Mesothelial cell of epicardium (in vitro differentiated cells): ENCODE measurements at places on chromosomes 3 and 15.

DNA sequence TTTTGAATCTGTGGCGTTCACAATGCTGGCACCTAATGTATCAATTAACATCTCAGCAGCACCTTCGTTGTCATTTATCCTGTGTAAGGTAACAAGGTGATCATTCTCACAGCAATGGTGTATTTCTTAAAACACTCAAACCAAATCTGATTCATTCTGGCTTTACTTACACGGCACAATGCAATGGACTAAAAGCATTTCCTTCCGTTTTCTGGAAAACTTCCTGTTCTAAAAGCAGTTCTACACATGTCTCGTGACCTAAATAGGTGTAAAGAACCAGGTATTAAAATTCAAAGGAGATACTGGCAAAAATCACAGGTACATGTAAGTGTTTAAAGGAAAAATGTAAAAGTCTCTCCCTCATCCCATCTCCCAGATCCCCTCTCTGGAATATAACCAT, 77.8 kb downstream of the BTD start:
- DNase-seq = no peak

DNA sequence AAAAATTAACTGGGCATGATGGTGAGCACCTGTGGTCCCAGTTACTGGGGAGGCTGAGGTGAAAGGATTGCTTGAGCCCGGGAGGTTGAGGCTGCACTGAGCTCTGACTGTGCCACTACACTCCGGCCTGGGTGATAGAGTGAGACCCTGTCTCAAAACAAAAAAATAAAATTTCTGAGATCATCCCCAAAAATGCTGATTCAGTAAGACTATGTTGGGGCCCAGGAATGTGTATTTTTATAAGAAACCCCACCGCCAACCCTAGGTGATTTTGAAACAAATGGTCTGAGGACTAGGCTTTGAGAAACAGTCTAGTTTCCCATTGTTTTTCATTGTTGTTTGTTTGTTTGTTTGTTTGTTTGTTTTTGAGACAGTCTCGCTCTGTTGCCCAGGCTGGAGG, 4.1 kb downstream of the SLC27A2 start:
- no peak for DNase-seq

GRCh38 chr3:141905129-141905528, 28.7 kb downstream of the ATP1B3 start:
- DNase-seq = no peak

- DNase-seq = no peak
Observed at GRCh38 chr15:44489464-44489863, 47.5 kb upstream of the EIF3J start.

DNA sequence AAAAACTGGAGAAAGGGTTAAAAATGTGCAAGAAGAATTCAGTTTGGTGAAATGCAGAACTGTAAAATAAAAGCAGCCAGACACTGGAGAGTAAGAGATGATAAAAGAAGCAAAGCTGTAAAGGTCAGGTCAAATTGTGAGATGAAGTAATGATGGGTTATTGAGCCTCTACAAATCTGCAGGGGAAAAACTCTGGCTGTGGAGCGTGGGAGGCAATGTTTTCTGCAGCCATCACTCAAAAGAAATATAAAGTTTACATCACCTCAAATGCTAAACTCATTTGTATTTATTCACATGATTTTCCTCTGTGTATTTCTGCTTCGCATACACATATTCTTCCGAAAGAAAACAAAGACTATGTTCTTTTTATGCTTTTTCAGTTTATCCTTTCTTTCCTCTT, 158.8 kb upstream of the GPR149 start:
- no peak for DNase-seq

GRCh38 chr15:41881920-41882688, 11.7 kb downstream of the SPTBN5 start:
- DNase-seq = no peak

DNA sequence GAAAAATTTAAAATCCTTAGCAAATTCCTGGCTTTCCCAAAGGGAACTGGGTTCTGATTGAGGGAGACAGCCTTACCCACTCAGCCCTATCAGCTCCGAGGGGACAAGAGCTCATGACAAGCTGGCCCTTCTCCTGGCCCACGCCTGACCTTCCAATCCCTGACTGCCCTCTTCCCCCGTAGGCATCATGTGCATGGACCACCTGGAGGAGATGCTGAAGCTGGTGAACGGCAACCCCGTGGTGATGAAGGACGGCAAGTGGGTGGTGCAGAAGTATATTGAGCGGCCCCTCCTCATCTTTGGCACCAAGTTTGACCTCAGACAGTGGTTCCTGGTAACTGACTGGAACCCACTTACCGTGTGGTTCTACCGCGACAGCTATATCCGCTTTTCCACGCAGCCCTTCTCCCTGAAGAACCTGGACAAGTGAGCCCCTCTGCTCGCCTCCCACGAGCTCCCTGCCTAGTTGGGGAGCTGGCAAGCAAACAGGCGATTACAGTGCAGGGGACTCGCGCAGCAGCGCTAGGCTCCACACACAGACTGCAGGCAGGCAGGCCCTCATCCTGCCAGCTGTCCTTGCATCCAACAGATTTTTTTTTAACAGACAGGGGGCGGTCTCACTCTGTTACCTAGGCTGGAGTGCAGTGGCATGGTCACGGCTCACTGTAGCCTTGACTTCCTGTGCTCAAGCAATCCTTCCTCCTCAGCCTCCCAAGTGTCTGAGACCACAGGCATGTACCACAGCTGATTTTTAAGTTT, 16.8 kb downstream of the RPUSD3 start:
- DNase-seq = no peak

DNA sequence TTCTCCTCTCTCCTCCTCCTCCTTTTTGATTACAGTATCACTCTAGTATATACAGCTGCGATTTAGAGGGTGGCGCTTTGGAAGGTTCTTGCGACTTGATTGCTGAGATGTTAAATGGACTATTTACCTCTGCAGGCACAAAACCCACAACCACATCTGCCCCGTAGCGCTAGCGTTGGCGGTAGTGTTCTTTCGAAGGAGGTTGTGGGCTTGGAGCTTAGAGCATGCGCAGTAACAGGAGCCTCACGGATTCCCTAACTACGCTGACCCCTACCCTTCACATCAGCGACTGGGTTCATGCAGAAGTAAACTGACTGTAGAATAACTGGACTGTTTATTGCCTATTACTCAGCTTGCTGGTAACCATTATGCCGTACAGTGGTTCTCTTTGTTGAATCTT, 58.0 kb downstream of the CGGBP1 start:
- no peak for DNase-seq

- no peak for DNase-seq
Observed at GRCh38 chr3:190117981-190118380, 2.7 kb downstream of the P3H2 start.

DNA sequence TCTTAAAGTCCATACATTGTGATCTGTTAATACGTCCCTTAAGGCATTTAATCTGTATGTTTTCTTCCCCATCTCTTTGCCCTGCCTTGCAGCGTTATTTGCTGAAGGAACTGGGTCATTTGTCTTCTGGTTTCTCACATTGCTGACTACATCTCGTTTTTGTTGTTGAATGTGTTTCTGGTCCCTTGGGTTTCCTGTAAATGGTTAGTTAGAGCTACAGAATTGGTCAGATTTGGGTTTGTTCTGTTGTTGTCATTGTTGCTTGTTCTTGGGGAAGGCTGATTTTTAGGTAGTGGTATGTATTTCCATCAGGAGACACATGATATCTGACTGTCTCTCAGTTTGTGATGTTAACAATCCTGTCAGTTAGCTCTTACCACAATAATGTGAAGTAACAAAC, 27.0 kb upstream of the ITPKA start:
- no peak for DNase-seq

- no peak for DNase-seq
Observed at GRCh38 chr3:60403866-60404265, 847.4 kb downstream of the FHIT start.

DNA sequence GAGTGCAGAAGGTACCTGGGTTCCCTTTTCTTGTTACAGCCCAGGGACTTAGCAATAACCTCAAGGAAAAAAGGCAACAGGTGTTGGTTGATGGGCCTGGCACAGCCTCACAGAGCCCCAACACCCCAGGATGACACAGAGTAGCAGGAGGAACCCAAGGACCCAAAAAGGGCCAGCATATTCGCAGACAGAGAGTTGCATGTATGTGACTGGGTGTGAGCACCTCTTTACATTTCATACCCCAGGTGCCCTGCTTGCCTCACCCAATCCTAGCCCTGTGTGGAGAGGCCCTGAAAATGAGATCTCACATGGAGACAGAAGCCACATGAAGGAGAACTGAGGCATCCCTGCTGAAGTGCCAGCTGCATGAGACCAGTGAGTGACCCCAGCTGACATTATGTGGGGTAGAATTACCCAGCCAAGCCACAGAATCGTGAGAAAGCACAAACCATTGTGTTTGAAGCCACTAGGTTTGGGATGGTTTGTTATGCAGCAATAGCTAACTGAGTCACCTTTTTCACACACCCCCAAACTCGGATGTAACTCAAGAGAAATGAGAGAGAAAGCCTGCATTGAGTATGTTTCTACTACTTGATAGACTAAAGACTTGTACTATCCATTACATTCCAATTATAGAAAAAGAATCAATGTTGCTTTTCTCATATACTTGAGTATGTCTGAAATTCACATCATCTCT, 26.2 kb upstream of the HHATL start:
- no peak for DNase-seq

DNA sequence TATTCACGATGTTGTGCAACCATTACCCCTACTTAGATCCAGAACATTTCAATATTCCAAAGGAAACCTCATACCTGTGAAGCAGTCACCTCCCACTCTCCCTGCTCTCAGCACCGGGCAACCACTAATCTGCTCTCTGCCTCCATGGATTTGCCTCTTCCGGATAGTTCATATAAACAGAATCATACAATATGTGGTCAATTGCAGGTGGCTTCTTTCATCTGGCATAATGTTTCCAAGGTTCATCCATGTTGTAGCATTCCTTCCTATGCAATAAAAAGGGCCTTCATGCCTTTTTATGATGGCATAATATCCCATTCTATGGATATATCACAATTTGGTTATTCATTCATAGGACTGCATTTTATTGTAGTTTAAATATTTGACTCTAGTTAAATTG, 23.9 kb downstream of the CA12 start:
- DNase-seq = no peak

GRCh38 chr3:156443079-156443478, 111.8 kb downstream of the SSR3 start:
- no peak for DNase-seq

- no peak for DNase-seq
Observed at GRCh38 chr15:23734862-23735261, 47.8 kb upstream of the NDN start.

GRCh38 chr15:64582202-64582601, 121.8 kb downstream of the ZNF609 start:
- no peak for DNase-seq

DNA sequence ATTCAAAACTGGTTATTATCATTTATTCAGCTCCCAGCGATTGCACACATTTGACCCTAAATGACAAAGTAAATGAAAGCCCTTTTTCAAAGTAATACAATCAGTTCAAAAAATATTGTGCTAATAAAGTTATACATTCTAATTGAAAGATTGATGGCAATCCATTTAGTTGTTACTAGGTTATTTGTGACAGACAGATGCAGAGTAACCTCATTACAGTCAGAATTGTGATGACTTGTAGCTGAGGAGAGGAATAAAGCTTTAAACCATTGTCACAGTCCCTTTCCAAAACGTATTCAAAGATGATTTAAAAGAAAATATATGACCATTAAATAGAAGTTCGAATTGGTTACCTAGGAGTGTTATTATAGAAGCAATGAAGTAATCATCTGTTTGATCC, 86.1 kb downstream of the ROBO2 start:
- no peak for DNase-seq

GRCh38 chr3:72368331-72368975, 479.8 kb downstream of the SHQ1 start:
- no peak for DNase-seq

DNA sequence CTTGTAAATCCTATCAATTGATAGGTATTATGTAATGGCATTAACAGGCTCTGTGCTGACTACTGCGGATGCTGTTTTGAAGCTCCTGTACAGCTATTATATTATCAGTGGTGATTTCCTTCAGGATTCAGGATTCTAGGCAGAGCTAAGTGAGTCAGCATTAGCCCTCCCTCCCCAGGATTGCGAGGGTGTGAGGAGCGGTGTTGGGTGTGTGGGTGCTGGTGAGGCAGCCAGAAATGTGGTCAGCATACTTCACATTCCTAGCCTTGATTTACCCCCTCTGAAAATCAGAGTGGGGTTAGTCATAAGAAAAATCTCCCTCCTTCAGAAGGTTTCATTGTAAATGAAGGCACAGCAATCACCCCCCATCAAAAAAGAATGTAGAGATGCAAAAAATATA, 72.5 kb downstream of the SNTN start:
- no peak for DNase-seq

DNA sequence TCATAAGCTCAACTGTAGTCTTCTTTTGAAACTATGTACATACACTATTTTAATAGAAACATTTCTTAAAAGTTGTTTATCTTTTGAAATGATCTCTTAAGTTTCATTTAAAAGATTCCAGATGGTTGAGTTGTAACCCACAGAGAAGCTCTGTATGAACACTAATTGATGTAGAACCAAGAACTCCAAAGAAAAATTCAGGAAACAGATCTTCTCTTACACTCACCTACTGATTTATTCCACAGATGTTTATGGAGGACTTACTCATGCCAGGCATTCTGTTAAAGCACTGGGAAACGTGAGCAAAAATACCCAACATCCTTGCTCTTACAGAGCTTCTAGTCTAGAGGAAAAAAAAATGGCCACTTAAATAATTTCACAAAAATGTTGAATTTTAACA, 551.1 kb downstream of the NAALADL2 start:
- DNase-seq = no peak

- no peak for DNase-seq
Observed at GRCh38 chr3:138093721-138094120, 21.7 kb downstream of the DZIP1L start.

- peak; percentile 59 for DNase-seq
Observed at GRCh38 chr3:137764001-137764433, at the start of gene SOX14. Gene SOX14, plus strand, starts transcription at chr3:137764315. Its CDS starts 470 bp downstream, at chr3:137764785.

DNA sequence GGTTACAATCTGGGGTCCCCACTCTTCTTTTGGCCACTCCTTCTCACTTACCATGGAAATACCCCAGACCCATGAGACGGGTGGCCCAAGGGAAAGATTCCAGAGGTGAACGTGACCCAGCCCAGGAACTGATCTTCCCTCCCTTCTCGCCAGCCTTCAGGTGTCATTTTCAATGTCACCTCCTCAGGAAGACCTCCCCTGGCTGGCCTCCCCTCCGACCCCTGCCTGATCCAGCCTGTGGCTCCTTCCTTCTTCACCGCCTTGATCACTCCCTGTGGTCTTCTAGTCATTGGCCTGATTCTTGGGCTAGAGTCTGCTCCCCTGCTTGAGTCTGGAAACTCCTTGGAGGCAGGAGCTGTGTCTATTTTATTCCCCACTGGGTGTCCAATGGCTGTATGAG, 146.1 kb downstream of the SMAD6 start:
- no peak for DNase-seq
